ENCODE measurements at places on chromosomes 5 and 9.

DNA sequence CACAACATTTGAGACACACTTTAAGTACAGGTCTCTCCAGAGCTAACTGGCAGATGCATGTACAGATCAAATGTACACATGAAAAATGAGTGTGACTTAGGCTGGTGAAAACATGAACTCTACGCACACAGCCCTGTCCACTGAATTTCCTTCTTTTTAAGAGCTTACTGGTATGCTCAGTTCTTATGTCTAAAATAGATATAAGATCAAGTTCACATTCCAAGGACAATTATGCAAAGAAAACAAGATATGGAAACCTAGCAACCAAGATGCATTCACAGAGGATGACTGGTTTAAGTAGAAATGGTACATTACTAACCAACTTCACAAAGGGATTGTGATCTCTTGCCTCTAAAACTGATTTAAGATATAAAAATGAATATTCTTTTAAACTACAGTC, 56.7 kb downstream of the TLE1 start:
- DNase-seq = no peak

DNA sequence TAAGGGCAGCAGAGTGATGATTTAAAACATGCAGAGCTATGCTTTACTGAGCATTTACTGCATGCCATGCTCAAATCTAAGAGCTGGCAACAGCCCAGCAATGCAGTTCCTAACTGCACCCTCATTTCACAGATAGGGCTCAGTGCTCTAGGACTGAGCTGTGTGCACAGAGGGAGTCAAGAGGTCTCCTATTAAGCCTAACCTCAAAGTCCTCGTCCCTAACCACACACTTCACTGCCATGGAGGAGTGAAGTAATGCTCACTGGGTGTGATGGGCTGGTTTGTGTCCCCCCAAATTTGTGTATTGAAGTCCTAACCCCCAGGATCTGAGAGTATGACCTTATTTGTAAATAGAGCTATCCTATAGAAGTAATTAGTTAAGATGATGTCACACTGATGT, 25.9 kb downstream of the BARX1 start:
- DNase-seq = no peak

DNA sequence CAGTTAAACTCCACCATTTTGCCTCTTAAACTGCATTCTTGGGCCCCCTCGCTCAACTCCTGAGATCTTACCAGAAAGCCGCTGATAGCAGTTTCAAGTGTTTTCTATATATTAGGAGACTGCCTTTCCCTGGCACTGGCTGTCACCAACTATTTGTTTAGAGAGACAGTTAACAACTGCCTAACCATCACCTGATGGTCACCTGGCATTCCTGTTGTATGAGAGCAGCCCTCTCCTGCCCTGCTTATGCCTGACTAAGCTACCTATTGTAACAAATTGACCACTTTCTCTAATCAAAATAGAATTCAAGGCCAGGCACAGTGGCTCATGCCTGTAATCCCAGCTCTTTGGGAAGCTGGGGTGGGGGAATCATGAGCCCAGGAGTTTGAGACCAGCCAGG, 28.0 kb upstream of the SIL1 start:
- DNase-seq = no peak

DNA sequence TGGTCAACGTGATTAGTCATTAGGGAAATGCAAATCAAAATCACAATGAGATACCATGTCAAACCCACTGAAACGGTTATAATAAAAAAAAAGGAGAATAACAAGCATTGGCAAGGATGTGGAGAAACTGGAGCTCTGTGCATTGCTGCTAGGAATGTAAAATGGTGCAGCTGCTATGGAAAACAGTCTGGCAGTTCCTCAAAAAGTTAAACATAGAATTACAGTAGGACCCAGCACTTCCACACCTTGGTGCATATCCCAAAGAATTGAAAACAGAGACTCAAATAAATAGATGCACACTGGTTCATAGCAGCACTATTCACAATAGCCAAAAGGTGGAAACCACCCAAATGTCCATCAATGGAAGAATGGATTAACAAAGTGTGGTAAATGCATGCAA, 201.5 kb upstream of the TUT7 start:
- DNase-seq = no peak

DNA sequence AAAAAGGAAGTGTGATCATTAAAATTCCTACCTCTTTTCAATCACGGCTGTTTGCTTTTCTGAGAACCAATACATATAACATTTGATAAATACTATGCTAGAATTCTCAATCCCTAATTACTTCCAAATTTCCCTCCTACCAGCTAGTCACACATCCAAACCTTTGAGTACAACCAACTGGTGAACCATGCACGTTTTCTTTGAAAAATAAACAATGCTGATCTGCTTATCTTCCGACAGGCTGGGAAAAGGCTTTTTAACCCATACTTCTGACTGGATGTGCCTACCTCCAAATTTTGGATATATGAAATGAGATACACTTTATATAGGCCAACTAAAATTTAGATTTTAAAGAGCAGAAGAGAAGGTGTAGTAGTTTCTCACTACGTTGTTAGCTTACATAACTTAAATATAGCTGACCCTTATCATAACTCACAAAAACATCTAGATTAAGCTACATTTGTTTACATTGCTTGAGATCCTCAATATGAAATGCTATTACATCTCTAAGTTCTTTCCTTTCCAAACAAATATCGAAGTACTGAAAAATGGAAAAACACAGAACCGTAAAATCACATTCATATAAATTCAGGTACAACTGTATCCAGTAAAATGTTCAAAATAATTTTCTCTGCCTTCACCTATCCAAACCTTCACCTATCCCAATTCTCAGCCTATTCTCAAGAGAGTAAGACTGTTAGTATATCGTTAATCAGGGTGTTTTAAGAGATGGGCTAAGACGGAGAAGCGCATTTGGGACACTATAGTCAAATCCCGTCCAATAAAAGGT, 2.1 kb downstream of the NR3C1 start:
- DNase-seq = no peak

DNA sequence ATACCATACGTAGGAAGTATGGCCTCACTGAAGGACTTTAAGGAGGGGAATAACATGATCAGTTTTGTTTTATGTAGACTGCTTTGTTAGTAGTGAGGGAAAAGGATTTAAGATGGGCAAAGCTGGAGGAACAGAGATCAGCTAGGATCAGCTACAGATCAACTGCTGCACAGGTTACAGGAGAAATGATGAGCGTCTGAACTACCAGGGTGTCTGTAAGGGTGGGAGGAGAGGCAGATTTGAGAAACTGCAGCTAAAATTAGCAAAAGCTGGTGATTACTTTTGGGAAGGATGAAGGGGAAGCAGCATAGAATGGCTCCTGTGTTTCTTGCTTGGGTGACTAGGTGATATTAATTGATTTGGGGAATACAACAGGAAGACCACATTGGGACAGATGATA, 39.3 kb downstream of the VCP start:
- no peak for DNase-seq

DNA sequence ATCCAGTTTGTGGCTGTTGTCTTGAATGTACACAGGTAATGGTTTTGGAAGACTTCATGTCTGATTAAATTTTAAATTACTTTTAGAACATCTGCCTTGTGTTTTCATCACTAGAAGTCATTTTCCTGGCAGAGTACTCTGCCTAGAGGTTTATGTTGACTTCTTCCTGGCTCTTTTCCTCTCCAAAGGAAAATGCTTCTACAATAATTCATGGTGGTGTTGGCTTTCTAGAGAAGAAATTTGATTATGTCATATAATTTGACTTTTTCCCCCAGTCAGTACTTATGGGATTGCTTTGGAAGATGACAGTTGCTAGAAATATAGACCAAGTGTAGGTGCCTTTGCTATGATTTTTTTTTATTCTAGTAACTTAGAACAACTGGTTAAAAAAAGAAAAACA, 46.8 kb downstream of the F2RL2 start:
- DNase-seq = no peak

GRCh38 chr9:126549246-126550006, 64.3 kb upstream of the LMX1B start:
- no peak for DNase-seq

DNA sequence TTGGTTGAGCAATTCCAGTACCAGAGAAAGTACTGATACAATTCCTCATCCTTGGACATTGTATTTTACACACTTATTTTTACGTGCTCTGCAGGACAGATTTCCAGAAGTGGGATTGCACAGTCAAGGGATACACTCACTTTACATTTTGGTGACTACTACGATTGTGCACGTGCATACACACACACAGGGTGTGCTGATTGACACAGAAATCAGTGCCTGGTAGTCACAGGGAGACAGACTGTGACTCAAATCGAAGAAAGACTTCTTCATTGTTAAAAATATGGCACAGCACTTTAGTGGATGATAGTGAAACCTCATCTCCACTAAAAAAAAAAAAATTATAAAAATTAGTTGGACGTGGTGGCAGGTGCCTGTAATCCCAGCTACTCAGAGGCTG, 1.5 kb downstream of the GARIN3 start:
- no peak for DNase-seq

All from AML-193 (cell line).